ENCODE measurements at places on chromosomes 1 and 21.
A peak's percentile ranks its signal among the peaks of the same experiment; 100 is the strongest.

DNA sequence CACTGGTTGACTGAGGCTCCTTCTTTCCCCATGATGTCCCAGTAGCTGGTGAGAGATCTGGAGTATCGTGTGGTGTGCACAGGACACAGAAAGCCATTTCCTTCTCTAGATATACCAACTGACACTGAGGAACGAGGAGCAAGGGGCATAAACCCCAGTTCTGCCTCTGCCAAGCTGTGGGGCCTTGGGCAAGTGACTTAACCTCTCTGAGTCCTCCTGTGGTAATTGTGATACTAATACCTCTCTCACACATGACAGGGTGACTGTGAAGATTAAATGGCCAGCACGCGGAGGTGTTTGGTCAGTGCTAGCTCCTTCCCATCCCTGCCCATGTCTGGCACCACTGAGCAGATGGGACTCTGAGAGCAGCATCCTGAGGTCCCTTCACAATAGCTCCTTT, 26.3 kb upstream of the TCEA3 start:
- no peak for DNase-seq

DNA sequence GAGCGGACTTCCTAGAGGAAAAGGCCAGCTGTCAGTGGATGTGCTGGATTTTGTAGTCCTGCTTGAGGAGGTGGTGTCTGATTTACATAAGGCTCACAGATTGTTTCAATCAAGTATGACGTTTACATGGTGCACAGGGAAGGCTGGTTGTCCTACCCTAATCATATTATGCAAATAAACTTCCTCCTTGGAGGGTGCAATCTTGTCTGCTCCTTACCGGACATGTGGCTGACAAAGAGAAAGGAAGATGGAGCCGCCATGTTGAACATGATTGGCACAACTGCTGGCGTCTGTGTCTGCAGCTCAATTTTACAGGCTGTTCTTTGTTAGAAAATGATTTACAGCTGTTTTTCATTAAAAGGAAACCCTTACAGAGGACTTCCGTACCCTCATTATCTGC, 1656.1 kb downstream of the KCNT2 start:
- no peak for DNase-seq

DNA sequence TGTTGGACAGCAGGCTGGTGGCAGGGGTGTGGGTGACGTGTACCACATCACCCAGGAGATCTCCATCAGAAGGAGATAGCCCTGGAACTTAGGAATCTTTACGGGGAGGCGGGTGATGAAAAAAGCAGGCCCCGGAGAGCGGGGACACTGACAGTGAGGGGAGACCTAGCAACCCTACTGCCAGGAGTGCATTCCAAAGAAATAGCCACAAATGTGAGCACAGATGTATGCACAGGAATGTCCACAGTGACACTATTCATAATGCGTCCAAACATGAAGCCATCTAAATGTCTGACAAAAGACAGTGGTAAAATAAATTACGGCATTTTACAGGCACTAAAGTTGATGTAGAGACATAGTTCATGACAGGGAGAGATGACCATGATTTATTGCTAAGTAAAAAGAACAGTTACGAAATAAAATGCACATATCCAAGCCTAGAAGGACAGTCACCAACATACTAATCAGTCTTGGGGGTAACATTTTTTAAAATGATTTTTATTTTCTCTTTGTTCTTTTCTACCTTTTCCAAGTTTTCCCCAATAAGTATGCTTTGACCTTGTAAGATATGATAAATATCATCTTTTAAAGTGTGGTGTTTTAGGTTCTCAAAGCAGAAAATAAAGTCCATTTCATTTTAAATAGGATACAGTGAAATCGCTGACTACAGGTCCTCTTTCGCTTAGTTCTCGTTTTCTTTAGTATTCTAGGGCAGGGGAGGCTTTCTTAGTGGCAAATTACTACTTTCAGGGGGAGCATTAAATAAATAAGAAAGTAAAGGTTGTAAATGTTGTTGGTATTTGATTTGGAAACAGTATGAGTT, 21.3 kb downstream of the CD247 start:
- no peak for DNase-seq

- DNase-seq = no peak
Observed at GRCh38 chr1:245067257-245067656, 87.5 kb upstream of the KIF26B start.

GRCh38 chr1:45230537-45230936, 24.1 kb upstream of the ZSWIM5 start:
- no peak for DNase-seq

GRCh38 chr1:46394872-46395465, 852 bp downstream of the FAAH start:
- DNase-seq = no peak

DNA sequence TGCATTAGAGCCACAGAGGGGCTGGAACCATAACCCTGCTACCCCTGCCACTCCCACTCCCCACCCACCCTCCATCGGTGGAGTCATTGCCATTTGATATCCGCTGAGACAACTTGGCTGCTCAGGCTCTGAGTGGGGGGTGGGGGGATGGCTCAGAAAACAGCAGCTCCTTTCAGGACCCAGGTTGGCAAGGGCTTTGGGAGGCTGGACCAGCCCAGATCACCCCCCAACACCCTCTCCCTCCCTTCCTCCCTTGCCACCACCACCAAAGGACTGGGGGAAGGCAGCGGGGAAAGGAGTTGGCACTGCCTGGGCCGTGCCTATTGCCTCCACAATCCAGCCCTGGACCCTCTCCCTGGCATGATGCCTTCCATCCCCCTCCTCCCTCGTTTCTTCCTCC, 1.7 kb downstream of the KCNJ10 start:
- DNase-seq = no peak

DNA sequence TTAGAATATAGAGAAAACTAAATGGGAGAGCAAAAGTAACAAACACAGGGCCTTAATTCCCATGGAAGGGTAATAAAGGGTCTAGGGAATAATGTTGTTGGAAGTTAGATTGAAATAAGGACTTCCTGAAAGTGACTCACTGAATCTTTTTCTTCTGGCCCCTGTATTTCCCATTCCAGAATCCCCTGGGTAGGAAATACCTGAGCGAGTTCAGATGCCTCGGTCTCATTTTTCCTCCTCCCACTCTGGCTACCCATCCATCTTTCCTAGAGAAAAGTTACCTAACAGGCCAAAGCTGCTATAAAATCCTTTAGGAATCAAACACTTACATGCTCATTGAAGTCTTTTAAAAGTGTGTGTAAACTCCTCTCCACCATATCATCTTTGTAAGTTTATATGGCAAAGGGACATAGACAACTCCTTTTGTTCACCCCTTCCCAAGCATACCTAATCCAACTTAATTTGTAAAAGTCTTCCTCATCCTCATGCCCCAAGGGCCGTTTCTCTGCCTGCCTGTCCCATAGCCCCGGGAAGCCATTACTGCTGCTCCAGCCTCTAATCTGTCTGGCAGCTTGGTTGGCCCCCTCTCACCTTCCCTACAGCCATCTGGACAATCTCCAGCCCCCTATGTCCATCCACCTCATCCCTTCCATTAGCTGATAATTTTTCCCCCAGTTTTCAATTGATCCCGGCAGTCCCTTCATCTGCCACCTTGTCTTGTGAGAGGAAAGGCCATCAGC, 3.3 kb upstream of the MEF2D start:
- no peak for DNase-seq

DNA sequence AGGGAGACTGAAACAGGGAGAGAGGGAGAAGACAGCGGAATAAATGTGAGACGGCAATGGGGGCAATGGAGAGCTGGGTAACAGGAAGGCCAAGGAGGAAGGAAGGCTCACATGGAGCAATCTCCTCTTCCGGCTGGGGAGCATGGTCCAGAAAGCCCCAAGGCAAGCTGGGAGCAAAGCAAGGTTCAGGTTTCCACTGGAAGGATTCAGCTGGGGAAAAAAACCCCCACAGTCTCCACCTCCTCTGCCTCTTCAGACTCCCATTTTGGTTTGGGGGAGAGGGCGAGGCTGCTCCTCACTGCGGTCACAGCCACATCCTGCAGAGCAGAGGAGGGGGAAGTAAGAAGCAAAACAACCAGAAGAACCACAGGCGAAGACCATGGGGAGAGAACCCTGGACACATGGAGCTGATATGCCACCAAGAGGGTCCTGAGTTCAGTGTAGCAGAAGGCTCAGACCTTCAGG, 650 bp downstream of the TNFAIP8L2 start:
- DNase-seq = no peak

GRCh38 chr1:5947071-5947821, 45.0 kb downstream of the NPHP4 start:
- DNase-seq = no peak

DNA sequence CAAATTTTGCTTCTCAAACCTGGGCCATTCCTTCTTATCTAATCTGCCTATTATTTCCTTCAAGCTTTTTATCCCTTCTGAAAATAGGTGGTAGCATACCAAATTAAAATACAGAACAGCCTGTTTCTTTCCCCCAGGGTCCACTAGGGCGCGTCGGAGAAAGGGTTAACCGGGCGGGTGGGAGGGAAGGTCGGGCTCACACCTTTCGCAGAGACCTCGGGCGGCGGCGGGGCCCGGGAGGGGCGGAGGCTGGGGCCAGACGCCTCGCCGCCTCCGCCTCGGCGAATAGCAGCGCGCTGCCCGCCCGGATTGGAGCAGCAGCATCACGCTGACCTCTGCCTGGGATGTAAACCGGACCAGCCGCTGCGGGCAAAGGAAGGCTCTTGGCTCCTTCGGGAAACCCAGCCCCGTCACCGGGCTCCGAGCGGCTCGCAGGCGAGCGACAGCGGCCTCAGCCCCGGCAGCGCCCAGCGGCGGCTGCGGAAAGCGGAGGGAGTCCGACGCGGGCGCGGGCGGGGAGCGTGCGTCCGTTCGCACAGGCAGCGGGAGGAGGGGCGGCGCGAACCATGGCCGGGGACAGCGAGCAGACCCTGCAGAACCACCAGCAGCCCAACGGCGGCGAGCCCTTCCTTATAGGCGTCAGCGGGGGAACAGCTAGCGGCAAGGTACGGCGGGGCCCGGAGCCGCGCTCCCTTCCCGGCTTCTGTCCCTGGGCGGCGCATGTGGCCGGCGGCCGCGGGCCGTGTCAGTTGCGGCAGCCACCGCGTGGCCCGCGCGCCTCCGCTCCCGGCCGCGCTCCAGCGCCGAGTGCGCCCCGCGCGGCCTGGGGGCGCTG, at the start of gene UCK2:
TSS of gene UCK2 (plus strand) at position 347 of the 835 bp plus-strand sequence. CDS start at position 567, 220 bp downstream.
- DNase-seq = peak; percentile 40

Measured in amniotic stem cell (primary cell).